Hindlimb muscle (tissue), 1 donor: ENCODE measurements at places on chromosomes 1 and 21.

DNA sequence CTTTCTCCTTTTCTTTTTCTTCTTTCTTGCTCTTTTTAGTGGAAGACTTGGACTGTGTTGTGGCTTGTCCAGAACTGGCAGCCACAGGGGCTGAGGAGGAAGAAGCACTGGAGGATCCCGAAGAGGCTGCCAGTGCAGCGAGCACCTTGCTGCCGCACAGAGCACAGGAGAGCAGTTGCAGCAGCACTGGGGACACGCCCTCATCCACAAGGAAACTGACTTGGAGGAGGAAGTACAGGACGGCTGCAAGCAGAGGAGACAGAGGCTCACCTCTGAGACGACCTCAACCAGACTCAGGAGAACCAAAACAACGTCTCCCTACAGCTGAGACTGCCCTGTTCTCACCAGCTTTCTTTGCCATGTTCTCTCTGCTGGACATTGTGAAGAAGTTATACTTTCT, 88.9 kb downstream of the UBR4 start:
- DNase-seq: no peak

GRCh38 chr1:212700892-212701819, 1.5 kb upstream of the BATF3 start:
- DNase-seq: peak; percentile 58

GRCh38 chr1:77620273-77620672, 62.2 kb downstream of the ZZZ3 start:
- no peak for DNase-seq

GRCh38 chr1:25033828-25034705, 104.0 kb upstream of the RUNX3 start:
- no peak for DNase-seq

DNA sequence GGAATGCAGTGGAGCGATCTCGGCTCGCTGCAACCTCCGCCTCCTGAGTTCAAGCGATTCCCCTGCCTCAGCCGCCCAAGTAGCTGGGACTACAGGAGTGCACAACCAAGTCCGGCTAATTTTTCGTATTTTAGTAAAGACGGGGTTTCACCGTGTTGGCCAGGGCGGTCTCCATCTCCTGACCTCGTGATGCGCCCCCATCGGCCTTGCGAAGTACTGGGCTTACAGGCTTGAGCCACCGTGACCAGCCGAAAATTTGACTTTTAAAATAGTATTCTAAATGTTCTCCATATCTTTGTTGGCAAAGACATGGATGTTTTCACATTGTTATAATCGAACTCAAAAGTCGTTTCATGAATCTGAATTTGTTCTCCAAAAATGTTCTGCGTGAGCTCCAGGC, 36.7 kb upstream of the SMYD2 start:
- no peak for DNase-seq

GRCh38 chr1:90716552-90717355, at the start of gene BARHL2:
BARHL2 (minus strand) TSS chr1:90717302; CDS start chr1:90717195, 107 bp downstream.
- no peak for DNase-seq

- DNase-seq: no peak
Measured at GRCh38 chr1:202238914-202239313, 45.3 kb downstream of the LGR6 start.

- DNase-seq: no peak
Measured at GRCh38 chr1:184350573-184350972, 36.3 kb upstream of the C1orf21 start.

- DNase-seq: no peak
Measured at GRCh38 chr1:85115933-85116332, 67.6 kb upstream of the MCOLN3 start.

DNA sequence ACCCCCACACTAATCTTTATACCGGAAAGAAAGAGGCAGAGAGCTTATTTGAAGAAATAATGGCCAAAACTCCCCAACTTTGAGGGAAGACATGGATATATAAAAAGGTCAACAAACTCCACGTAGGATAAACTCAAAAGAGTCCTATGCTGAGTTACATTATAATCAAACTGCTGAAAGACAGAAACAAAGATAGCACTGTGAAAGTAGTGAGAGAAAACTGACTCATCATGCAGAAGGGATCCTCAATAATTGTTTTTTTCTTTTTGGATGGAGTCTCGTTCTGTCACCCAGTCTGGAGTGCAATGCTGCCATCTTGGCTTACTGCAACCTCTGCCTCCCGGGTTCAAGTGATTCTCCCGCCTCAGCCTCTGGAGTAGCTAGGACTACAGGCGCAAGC, 48.5 kb upstream of the TTC39A start:
- no peak for DNase-seq

DNA sequence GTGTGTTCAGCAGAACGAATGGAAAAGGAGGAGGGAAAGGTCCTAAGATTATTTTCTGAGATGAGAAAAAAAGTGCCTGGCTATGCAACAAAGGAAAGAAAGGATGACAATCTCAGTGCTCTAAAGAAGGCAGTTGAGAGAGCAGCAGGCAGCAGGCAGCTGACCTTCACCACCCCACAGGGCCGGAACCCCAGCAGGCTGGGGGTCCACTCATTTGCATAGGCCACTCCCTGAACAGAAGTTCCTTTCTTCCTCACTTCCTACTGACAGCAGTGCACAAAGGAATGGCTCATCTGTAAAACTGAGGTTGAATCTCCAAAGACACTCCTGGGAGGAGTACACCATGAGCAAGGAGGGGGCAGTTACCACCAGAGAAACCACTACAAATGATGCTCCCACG, 41.4 kb upstream of the TNR start:
- DNase-seq: no peak

DNA sequence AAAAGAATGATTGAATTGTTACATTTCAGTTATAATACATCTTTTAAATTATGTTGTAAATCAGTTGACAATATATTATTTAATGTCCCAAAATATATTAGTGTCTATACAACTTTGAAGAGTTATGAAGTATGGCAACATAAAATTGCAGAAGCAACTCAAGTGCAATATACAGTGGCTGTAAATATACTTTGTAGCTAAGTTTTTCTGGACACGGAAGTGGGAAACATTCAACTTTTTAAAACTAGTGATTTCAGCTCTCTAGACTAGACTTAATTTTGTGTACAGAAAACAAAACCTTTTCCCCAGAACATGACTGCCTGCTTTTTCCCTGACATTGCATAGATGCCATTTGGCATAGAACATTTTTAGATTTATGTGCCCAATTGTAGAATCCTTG, 29.5 kb upstream of the ABCG1 start:
- no peak for DNase-seq

DNA sequence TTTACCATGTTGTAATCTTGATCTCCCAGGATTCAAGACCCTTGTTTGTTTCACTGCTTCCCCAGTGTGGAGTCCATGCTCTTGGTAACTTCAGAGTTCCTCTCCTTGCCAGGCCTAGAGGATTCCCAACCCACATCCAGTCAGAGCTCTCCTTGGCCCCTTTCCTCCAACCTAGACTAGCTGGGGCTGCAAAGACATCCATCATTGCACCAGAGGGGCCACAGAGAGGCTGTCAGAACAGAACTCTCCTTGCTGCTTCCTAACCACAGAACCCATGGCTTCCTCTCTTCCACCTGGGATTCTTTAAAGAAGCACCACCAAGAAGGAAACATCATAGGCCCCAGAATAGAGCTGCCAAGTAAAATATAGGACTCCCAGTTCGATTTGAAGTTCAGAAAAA, 81.0 kb downstream of the HMGB4 start:
- no peak for DNase-seq

DNA sequence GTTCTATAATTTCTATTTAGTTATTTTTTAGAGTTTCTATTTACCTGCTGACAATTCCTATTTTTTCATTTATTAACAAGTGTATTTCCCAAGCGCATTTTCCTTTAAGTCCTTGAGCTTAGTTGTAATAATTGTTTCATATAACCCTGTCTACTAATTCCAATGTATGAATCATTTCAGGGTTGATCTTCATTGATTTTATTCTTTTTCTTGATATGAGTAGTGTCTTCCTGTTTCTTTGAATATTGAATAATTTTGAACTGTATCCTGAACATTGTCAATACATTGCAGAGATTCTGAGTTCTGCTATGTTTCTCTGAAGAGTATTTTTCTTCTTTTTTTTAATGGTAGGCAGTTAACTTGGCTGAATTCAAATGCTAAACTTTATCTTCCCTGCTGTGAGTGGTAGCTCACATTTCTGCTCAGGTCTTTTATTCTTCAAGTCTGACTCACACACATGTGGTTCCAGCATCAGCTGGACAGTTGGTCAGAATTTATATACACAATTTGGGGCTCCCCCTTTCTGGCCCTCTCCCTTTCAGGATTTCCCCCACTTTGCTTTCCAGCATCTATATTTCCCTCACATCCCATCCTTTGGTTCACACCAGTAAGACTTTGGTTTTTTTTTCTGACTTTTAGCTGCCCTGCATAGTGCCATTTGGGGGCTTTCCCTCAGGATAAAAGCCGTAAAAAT, 54.4 kb upstream of the WDR26 start:
- DNase-seq: no peak

DNA sequence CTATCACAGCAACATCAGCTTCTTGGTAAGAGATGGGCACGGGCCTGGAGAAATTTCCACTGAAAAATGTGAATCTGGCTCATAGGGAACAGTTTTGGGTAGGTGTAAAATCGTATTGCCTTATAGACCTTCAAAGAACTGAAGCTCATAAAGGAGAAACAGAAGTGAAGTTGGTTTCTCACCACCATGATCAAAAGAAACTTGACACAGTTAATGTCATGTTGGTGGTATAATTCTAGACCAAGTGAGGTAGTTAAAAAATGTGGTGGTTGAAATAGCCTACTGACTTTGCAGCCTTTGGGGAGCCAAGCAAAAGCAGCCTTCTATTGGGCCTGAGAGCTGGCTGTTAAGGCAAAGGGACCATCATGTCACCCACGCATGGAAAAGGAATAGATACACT, 8.9 kb downstream of the CD1D start:
- DNase-seq: no peak

DNA sequence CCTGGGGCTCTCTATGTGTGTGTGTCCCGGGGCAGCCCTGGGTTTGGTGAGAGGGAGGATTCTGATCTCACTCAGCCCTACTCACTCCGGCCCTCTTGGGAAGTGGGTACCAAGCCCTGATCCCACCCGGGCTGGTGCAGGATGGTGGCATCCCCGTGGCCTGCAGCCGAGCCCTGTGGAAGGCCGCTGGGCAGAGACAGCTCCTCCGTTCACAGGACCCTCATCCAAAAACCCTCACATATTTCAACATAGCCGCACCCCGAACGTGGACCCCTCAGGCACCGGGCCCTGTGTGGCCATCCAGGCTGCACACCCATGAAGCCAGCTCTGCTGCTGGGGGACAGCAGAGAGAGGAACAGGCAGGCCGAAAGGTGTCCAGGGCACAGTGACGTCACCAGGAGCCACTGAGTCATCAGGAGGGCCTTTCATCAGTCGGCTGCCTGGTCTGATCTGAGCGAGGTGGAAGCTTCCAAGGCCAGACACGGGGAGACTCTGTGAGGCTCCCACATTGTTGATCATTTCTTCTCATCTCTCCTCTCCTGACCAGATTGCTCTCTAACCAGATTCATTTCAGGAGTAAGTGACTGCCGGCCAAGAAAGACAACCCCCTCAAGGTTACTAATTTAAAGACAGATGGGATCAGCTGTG, 16.2 kb upstream of the GPR157 start:
- DNase-seq: no peak

DNA sequence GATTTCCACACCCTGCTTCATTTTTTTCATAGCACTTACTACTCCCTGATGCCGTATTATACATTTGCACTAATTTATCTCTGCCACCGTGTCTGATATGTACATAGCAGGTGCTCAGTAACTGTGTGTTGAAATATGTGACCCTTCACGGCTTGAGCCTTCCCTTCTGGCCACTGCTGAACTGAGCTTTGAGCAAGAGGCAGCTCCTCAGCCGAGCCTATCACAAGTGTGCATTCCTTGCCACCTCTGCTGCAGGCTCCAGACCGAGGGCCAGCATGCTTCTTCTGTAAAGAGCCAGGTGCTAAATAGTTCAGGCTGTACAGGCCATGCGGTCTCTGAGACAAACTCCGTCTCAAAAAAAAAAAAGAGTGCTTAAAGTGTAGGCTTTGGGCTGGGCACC, 22.6 kb downstream of the PLEKHM2 start:
- DNase-seq: no peak

DNA sequence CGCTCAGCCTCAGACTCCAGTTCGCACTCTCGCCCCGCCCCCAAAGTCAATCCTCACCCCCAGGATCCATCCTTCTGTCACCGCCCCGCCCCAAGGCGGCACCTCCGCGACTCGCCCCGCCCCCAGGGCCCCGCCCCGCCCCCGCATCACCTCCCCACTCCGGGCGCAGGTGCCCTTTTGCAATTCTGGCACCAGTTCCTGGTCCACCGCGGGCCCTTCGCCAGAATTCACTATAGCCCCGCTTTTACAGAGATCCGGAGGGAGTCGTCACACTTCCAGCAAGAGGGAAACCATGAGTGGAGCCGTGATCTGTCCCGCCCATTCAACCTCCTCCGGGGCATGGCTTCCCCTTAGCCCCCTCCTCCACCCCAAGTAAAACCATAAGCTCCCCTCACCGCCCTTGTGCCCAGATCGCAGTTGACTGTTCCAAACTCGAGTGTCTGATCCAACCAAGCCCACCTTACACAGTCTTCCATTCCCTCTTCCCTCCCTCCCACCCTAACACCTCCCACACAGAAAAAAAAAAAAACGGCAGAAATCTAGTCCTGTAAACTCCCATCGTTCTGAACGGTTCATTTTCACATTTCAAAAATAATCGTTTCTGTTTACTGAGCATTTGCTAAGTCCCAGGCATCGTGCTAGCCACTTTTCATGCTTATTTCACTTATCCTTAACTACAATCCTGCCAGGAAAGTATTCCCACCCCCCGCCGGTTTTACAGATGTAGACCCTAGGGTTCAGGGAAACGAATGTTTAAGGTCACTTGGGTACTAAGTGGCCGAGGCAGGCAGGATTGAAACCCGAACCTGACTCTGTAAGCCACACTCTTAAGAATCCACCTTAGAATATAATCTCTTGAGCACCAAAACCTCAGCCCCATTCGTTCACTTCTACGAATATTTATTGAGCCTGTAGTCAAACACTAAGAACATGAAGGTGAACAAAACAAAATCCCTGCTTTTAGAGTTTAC, 1.3 kb upstream of the DNAJC16 start:
- peak; percentile 78 for DNase-seq

DNA sequence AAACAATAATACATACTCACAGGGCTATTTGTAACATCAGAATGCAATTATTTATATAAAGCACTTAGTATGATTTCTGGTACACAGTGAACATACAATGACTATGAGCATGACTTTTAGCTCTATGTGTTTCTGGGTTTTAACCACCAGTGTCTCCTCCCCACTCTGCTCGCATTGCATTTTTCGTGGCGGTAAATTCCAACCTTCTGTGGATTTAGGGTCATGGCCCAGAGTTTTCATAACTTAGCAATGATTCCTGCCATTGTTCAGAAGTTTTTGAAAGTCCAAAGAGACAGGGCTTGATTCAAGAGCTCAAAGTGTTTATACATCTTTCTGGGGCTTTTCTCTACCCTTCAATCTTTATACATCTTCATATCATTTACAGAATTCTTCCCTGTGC, 191.3 kb downstream of the BACH1 start:
- DNase-seq: no peak

DNA sequence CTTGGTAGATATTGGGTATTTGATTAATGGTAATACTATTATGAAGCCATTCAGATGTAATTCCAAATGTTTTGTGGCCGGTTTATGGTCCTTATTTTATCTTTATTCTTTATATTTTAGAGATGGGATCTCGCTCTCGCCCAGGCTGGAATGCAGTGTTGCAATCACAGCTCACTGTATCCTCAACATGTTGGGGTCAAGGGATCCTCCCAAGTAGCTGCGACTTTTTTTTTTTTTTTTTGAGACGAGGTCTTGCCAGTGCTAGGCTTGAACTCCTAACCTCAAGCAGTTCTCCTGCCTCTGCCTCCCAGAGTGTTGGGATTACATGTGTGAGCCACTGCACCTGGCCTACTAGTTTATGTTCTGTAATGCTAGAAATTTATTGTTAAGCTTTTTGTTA, 4.7 kb downstream of the DDI2 start:
- DNase-seq: no peak

GRCh38 chr1:11931845-11932244, 2.7 kb upstream of the PLOD1 start:
- no peak for DNase-seq
